RKO (cell line): ENCODE measurements at places on chromosomes 13 and 19.

- DNase-seq: no peak
These were observed 314.2 kb downstream of the OLFM4 start for GRCh38 chr13:53342623-53343360.

- DNase-seq: no peak
These were observed 11.9 kb downstream of the PDCD2L start for GRCh38 chr19:34416021-34416545.

GRCh38 chr13:47875201-47875600 is 125.9 kb downstream of the SUCLA2 start:
- DNase-seq: no peak

DNA sequence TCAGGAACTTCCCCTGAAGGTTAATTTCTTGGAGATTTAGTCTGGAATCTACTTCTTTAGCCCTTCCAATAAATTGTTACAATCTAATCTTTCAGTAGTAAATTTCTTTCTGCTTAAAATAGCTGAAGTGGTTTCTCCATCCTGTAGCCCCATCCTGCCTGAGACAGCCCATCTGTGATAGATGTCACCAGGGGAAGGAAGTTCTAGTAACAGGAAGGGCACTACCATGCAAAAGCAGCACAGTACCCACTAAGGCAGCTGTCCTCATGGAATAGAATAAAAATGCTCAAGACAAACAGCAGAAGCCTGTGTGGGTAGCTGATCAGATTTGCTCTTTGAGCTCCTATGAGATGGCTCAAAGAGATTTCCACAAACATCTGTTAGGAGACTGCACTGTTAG is 1036.5 kb downstream of the SLITRK5 start:
- no peak for DNase-seq

DNA sequence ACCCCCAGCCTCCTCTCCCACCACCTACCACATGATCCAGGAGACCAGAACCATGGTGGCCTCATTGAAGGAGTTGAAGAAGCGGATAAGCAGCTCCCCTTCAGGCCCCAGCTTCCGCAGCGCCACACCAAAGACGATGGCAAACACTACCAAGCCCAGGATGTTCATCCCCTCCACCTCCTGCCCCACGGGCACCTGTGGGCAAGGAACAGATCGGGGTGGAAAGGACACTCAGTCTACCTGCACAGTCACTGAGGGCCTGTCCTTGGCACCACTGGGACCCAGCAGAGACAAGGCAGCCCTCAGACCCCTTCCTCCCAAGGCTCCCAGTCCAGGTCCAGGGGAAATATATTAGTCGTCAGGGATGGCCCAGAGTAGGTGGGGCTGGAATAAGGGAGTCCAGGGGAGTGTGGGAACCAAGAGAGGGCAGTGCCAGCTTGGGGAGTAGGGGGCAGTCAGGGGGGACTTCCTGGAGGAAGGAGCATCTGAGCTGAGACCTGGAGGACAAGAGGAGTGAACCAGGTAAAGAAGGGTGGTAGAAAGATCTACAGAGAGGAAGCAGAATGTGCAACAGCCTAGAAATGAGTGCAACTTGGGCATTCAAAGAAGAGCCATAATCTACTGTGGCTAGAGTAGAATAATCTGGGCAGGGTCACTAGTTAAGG is 5.9 kb downstream of the SLC1A5 start:
- no peak for DNase-seq

GRCh38 chr13:21079221-21079620 is 17.8 kb upstream of the LATS2 start:
- no peak for DNase-seq

GRCh38 chr13:73991884-73992283 is 142.3 kb downstream of the KLF12 start:
- no peak for DNase-seq

- DNase-seq: no peak
These were observed 14.1 kb downstream of the ZNF490 start for GRCh38 chr19:12596485-12596884.

GRCh38 chr19:1618157-1619093 is 13.2 kb upstream of the UQCR11 start:
- DNase-seq: peak; percentile 26

GRCh38 chr13:49664606-49665005 is 26.7 kb downstream of the EBPL start:
- no peak for DNase-seq

- DNase-seq: no peak
These were observed 78.9 kb downstream of the TEX26 start for GRCh38 chr13:31011193-31011860.

DNA sequence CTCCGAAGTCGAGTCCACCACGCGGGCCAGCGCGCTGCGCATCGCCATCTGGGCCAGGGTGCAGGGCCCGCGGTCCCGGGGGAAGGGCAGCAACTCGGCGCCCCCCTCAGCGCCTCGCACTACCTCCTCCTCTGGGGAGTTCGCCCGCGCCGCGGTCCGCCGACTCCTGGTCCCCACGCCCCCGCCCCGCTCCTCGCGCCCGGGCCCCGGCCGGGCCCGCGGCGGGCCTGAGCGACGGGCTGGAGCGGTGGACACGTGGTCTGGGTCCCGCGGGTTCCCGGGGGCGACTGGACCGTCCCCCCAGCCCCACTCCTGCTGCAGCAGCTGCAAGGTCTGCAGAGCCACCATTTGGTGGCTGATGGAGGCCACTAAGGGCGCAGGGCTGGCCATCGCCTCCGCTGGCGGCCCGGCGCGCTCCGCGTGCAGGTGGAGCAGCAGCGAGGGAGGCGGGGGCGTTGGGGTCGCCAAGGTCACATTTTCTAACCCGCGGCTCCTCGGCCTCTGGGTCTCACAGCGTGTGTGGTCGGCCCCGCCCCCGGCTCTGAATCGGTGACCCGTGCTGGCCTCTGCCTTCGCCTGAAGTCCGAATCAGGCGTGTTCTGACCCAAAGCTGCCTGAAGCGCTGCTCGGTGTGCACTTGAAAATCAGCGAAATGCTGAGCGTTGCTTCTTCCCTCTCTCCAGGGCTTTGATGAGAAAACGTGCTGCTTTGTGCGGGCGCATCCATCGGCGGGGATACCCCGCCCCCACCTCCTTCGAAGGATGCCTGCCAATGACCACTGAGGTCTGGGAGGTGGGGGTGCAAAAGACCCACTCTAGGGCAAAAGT is at the start of gene DLEU7:
Gene DLEU7 (minus strand): TSS at position 436 of the 827 bp plus-strand sequence. CDS start 46 bp downstream, at position 390.
- no peak for DNase-seq

DNA sequence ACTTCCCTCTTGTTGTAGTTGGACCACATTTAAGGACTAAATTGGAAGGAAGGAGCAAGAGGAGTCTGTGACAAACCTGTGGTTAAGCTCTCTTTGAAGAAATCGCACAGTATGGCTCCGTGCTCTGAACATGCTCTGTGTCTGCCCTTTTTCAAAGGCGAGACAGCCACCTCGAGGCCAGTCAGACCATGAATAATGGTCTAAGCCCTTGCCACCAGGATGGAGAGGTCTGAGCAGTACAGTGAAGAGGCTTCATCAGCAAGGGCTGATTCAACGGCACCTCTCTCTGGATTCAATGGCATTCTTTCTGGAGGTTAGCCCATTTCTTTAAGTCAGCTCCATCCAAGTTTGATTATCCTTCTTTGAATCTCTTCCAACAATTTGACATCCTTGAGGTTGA is 30.9 kb downstream of the FAM216B start:
- no peak for DNase-seq

DNA sequence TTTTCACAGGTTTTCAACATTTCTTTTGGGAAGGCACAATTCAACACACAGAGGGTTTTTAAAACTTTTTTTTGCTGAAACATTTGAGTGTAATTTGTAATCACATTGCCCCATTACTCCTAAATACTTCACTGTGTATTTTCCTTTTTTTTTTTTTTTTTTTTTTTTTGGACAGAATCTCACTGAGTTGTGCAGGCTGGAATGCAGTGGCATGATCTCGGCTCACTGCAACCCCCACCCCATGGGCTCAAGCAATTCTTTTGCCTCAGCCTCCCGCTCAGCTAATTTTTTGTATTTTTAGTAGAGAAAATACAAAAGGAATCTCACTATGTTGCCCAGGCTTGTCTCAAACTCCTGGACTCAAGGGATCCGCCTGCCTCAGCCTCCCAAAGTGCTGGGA is 14.8 kb upstream of the DNAJC15 start:
- DNase-seq: no peak

DNA sequence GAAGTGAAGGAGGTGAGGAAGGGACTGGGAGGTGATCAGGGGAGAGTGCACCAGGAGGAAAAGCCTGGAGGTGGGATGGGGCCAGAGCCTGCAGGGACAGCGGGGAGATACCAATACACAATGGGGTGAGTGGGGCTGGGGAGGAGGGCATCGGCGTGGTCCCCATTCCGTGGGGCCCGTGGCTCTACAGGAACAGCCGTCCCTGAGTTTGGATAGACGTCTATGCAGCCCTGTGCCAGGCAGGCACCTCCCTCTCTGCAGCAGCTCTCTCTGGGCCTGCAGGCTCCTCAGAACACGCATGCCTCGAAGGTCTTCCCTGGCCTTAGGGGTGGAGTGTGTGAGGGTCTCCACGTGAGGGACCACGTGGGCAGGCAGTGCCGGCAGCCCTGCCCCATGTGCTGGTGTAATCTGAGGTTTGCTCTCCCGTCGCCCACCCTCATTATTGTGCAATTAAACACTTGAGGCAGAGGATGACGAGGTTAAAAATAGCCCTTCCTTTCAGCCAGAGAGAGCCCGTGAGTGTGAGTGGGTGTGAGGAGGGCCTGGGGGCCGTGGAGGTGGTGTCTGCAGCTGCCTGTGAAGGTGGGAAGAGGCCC is 16.5 kb downstream of the C2CD4C start:
- DNase-seq: no peak

- no peak for DNase-seq
These were observed 107.2 kb downstream of the UQCRFS1 start for GRCh38 chr19:29105629-29106292.

DNA sequence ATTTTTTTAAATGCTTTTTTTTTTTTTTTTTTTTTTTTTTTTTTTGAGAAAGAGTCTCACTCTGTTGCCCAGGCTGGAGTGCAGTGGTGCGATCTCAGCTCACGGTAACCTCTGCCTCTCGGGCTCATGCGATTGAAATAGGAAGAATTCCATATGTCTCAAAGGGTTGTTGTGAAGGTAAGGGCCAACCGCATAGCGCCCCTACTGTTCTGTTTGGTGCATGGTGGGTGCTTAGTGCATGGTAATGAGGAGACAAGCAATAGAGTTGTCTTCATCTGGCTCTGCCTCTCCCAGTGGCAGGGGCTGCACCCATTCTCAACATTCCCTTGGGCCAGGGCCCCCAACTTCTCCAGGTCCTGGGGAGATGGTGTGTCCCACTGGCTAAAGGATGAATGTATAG is 68.7 kb downstream of the RASL11A start:
- DNase-seq: peak; percentile 64

- DNase-seq: no peak
These were observed 148.3 kb downstream of the HS6ST3 start for GRCh38 chr13:96238241-96238640.

GRCh38 chr19:12987190-12987589 is 8.1 kb upstream of the NFIX start:
- no peak for DNase-seq

DNA sequence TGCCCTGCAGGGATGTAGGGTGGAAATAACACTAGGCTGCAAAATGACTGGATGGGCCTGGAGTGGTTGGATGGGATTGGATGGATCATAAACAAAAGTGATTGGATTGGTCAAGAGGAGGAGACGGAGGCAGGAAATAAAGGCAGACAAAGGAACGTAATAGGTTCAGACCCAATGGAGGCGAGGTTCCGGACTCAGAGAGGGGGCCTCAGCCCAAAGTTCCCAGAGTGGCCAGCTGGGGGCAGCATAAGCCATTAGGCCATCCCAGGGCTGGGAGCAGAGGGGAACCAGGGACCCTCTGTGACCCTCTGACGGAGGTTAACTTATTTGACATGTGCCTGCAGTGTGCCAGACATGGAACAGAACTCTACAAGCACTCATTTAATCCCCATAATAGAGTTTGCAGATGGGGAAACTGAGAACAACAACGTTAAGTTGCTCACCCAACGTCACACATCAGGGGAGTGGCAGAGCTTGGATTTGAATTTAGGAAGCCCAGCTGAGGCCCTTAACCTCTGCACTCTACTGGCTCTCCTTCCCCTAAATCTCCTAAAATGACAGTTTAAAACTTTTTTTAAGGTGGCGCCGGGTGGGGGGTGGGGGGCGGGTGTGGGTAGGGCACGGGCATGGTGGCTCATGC is 15.3 kb upstream of the MAP1S start:
- no peak for DNase-seq

- no peak for DNase-seq
These were observed 18.2 kb downstream of the ELAVL1 start for GRCh38 chr19:7987114-7987768.

DNA sequence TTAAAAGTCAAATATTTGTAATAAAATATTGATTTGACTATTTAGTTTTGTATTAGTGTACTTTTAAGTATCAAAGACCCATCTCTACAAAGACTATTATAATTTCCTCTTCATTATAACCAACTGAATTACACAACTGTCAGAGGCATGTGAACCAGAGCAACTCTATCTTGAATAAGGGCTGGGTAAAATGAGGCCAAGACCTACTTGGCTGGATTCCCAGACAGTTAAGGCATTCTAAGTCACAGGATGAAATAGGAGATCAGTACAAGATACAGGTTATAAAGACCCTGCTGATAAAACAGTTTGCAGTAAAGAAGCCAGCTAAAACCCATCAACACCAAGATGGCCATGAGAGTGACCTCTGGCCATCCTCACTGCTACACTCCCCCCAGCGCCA is 36.2 kb upstream of the ATP12A start:
- DNase-seq: no peak

DNA sequence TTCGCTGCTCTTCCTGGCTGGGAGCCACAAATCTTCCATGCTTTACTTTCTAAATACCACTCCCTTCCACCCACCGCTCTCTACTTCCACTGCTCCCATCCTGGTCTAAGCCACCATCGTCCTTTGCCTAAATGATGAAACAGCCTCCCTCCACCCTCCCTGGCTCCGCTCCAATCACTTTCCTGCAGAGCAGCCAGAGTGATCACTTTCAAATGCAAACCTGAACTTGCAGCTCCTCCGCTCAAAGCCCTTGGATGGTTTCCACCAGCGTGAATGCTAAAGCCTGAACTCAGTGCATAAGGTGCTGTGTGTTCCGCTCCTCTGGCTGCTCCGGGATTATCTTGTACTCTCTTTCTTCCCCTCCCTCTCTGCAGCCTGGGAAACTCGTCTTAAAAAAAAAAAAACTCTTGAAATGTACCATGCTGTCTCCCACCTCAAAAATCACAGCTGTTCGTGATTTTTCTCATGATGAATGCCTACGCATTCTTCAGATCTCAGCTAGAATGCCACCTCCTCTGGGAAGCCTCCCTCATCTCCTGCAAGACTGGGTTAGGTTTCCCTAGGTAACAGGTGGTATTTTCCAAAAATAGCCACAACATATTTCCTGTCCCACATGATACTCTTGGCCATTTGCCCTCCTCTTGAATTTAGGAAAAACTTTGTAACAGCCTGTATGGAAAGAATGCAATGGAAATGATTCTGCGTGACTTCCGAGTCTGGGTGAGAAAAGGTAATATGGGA is 3.7 kb upstream of the SIN3B start:
- DNase-seq: no peak

- no peak for DNase-seq
These were observed 72.6 kb upstream of the SERP2 start for GRCh38 chr13:44300895-44301638.

- no peak for DNase-seq
These were observed 698.2 kb downstream of the PCDH17 start for GRCh38 chr13:58329746-58330145.

GRCh38 chr13:93690139-93690538 is 463.5 kb downstream of the GPC6 start:
- peak; percentile 20 for DNase-seq
